Stimulated activated CD4-positive, alpha-beta T cell treated with anti-CD3 and anti-CD28 coated beads, Interleukin-4, amount 100 ng/mL, for 1 hour (primary cell): ENCODE measurements at places on chromosomes 3 and 15.

DNA sequence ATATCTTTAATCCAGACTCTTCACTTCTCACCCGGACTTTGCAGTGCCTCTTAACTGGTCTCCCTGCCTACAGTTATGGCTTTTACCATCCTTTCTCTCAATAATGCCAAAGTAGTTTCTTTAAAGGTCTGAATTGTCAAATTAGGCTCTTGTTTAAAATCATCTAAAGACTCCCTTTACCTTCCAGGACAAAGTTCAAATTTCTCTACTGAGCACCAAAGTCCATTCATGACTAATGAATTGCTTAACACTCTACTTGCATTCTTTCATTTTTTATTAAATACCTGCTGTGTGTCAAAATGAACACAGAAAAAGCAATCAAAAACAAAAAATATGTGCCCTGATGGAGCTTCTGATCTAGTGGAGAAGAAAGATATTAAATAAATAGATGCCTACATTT, 472.4 kb upstream of the UBE2E2 start:
- no peak for DNase-seq

- DNase-seq = no peak
These were observed 163.6 kb upstream of the NDN start for GRCh38 chr15:23850666-23851065.

DNA sequence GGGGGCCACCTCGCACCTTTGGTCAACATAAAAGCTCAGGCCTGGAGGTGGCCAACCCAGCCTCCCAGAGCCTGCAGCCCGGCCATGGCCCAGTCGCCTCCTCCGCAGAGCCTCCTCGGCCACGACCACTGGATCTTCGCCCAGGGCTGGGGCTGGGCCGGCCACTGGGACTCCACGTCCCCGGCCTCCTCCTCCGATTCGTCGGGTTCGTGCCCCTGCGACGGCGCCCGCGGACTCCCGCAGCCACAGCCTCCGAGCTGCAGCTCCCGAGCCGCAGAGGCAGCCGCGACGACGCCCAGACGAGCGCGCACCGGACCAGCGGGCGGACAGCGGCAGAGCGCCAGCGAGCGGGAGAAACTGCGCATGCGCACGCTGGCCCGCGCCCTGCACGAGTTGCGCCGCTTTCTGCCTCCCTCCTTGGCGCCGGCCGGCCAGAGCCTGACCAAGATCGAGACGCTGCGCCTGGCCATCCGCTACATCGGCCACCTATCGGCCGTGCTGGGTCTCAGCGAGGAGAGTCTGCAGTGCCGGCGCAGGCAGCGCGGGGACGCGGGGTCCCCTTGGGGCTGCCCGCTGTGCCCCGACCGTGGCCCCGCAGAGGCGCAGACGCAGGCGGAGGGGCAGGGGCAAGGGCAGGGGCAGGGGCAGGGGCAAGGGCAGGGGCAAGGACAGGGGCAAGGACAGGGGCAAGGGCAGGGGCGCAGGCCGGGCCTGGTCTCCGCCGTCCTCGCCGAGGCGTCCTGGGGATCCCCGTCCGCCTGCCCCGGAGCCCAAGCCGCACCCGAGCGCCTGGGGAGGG, at the start of gene MESP2:
Gene MESP2, plus strand, starts transcription at position 59 of the 799 bp plus-strand sequence. Its CDS starts 26 bp downstream, at position 85.
- peak; percentile 53 for DNase-seq

- no peak for DNase-seq
These were observed 6.0 kb downstream of the FOXB1 start for GRCh38 chr15:60009980-60010732.

DNA sequence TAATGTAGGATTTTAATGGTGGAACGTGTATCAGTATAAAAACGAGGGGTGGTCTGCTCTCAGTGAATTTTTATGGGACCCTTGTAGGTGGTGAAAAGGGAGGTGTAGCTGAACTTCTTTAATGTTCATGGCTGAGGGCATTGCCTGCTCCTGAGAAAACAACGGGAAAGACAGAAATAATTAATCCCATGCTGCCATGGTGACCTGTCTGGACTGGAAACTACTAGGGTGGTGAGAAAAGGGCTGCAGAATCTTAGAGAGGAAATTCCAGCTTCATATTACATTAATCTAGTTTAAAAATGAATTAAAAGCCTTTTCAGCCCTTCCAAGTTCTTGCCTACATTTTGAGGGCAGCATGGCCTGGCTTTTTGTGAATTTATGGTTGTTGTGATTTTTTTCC, 47.6 kb downstream of the ZBTB38 start:
- DNase-seq = no peak

DNA sequence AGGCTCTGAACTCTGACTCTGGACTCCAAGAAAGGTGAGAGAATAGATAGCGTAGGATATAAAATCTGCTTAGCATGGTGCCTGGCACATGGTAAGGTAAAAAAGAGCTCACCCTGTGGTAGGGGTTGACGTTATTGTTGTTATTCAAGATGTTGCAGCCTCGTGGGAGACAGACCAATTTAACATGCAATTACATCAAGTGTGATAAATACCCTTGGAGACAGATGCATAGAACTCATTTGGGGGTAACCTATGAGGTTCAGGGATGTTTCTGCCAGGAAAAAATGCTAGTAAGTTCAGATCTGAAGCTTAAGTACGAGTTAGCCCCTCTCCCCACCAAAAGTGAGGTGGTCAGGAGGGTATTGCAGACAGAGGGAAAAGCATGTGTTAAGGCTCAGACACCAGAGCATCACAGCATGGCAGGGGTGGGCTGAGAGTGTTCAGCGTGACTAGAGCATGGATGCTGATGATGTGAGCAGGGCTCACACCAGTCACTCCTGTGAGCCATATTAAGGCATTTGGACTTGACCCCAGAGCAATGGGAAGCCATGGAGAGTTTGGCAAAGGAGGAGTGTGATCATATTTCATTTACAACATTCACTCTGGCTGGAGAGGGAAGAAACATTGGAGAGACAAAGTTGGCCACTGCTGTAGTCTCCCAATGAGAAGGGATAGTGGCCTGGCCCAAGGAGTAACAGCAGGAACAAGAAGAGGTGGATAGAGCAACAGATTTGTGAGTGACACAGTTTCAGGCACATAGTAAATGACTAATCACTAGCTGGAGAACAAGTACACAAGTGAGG, 181.0 kb downstream of the UACA start:
- no peak for DNase-seq

GRCh38 chr15:88028024-88028423, 228.5 kb downstream of the NTRK3 start:
- no peak for DNase-seq

GRCh38 chr3:148951599-148952361, 39.6 kb upstream of the GYG1 start:
- DNase-seq = no peak
